GM12878 (cell line): ENCODE measurements at places on chromosomes 16 and 17.
A peak's percentile ranks its signal among the peaks of the same experiment; 100 is the strongest.

DNA sequence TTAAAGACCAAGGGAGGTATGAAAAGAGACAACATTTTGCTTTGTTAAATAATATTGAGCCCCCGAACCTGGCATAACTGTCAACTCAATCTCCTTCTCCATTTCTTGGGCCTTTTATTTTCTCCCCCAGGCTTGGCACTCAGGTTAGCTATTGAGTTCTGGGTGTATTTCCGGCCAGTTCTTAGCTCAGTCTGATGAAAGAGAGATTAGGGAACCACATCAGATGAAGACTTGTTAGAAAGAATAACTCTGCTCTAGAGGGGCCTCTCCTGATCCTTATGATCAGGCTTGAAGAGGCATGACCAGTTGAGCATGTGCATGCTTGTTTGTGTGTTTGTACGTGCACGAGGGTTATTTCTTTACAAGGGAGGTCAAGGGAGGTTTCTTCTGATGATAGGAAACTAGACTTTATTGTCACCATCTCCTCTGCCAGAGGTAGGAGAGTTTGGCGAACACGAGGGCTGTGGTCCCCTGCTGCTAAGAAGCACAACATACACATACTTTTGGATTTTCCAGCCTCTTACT, 29.2 kb upstream of the HS3ST2 start:
- DNase-seq = no peak

DNA sequence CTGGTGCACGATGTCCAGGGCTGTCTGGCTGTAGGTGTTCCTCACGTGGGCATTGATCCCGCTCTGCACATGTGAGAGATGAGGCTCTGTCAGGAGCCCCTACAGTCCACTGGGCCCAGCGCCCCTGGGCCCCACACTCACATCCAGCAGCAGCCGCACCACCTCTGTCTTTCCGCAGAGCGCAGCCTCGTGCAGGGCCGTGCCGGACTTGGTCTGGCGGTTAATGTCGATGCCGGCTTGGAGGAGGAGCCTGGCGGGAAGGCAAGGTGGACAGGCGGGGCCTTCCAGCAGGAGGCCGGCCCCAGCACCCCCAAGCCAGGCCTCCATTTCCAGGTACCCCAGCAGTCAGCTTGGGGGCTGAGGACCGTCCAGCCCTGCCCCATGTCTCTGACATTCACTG, 9.2 kb downstream of the CASKIN1 start:
- no peak for DNase-seq

- peak; percentile 89 for DNase-seq
Measured at GRCh38 chr16:68719993-68720489, 17.1 kb upstream of the CDH1 start.

GRCh38 chr17:75693500-75694481, 26.7 kb downstream of the SAP30BP start:
- DNase-seq = no peak

DNA sequence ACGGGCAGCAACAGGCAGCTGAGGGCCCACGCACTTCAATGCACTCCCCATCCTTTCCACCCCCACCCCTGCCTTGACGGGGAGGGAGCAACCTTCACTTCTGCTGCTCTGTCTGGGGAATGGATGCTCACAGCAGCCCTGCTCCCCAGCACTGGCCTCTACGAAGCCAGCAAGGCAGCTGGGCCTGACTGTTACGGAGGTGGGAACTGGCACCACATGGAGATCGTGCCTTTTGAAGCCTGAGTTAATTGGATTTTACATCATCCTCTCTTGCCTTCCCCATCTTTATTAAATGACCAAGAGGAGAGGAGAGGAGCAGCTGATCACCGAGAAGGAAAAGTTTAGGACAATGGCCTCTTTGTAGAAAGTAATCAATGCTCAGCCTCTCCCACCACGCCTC, 187.0 kb upstream of the RPL38 start:
- DNase-seq = no peak

DNA sequence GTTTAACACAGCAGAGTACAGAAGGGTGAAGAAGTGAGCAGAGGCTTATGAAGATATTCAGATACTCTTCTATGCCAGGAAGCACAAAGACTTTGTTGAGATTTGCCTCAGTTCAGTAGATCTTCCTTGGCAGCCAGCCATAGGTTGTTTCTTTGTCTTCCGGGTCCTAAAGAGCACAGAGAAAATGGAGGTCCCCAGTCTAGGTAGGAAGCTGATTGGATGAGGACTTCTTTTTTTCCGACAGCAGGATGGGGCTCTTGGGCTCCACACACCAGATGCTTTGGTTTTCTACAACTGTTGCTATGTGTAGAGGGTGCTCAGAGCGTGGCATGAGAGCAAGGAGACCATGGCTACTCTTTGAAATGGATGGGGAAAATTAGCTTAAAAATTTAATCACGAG, 8.3 kb upstream of the CDC6 start:
- DNase-seq = no peak

DNA sequence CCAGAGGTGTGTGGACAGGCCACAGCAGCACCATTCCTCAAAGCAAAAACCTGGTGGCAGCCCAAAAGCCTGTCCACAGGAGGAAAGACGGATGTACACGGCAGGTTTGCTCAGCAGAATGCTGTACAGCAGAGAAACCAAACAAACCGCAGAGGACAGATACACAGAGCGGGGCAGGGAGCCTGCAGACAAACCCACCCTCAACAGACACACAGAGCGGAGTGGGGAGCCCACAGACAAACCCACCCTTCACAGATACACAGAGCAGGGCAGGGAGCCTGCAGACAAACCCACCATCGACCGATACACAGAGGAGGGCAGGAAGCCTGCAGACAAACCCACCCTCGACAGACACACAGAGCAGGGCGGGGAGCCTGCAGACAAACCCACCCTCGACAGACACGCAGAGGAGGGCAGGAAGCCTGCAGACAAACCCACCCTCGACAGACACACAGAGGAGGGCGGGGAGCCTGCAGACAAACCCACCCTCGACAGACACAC, 53.0 kb upstream of the METRNL start:
- no peak for DNase-seq

GRCh38 chr16:17222871-17223401, 247.8 kb downstream of the XYLT1 start:
- DNase-seq = no peak
